ENCODE measurements at places on chromosomes 6 and 20. TPM values are rescaled to one million over a fixed set of nuclear protein-coding genes. Genes with fewer than 3 reads are reported as not detected.

TBC1D20 gene
- total RNA-seq = 29.7 TPM

- no peak for DNase-seq
These were observed 115.4 kb upstream of the SAMD5 start for GRCh38 chr6:147392917-147393625.

- DNase-seq = no peak
These were observed 96.2 kb upstream of the HMGN3 start for GRCh38 chr6:79330704-79331103.

- peak; percentile 94 for DNase-seq
These were observed 176.8 kb downstream of the NFATC2 start for GRCh38 chr20:51365670-51366069.

GRCh38 chr6:65161661-65162060 is 545.4 kb downstream of the EYS start:
- DNase-seq = no peak

GRCh38 chr6:20620043-20620442 is 85.8 kb downstream of the CDKAL1 start:
- no peak for DNase-seq

- DNase-seq = no peak
These were observed 118.4 kb downstream of the DTNBP1 start for GRCh38 chr6:15544321-15544900.

Data from A172 (cell line).